ENCODE measurements at places on chromosomes 12 and 14. TPM values are rescaled to one million over a fixed set of nuclear protein-coding genes. Genes with fewer than 3 reads are reported as not detected.

GRCh38 chr12:88793096-88793495, 212.8 kb upstream of the KITLG start:
- DNase-seq = no peak

- no peak for DNase-seq
Measured at GRCh38 chr12:103020839-103021238, 63.4 kb downstream of the ASCL1 start.

- no peak for DNase-seq
Measured at GRCh38 chr14:96482986-96483385, 19.2 kb upstream of the PAPOLA start.

The OR4Q2 gene
- not detected for total RNA-seq

DNA sequence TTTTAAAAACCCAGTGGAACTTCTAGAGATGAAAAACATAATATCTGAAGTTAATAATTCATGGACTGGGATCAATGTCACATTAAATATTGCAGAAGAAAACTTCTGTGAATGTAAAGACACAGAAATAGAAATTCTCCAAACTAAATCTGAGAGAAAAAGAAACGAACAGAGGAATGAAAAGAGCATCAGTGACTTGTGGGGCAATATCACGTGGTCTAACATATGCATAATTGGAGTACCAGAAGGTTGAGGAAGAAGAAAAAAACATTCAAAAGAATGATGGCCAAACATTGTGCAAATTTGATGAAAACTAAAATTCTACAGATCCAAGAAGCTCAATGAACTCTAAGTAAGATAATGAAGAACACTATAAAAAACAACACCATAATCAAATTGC, 130.8 kb downstream of the EFCAB11 start:
- no peak for DNase-seq

- DNase-seq = no peak
Measured at GRCh38 chr12:40056373-40056772, 49.5 kb downstream of the SLC2A13 start.

Data from mesenteric fat pad (tissue), 1 donor.